Activated T-cell treated with anti-CD3 and anti-CD28 coated beads, Interleukin-2, amount 50 U/mL, for 1 hour (primary cell): ENCODE measurements at places on chromosomes 16 and 17.
A peak's percentile ranks its signal among the peaks of the same experiment; 100 is the strongest.

DNA sequence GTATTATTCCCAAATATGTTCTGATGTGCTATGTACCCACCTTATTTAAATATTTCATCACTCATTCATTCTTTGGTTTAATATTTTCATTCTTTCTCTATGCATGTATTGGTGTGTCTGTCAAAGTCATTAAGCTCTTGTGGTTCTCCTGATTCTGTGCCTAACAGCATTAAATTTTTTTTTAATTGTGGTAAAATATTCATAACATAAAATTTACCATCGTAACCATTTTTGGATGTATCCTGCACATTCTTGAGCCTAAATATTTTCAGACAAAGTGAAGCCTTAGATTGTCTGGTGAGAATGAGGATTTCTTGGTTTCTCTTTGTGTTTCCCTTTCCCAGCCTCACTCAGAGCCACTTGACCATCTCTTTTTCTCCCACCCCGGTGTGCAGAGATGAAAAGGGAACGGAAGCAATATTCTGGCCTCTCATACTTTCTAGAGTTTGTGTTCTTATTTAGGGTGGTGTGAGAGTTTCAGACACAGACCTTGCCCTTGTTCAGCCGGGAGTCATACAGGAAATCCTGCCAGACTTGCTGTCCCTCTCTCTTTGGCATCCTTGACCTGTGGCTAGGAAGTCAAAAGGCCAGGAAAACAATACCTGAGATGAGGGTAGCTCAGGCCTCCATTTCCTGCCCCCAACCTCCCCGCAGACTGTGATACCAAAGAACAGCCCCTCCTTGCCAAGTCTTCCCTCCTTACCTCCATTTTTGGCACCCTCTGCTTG lies 4.9 kb downstream of the CCL5 start:
- DNase-seq, result no peak

- no peak for DNase-seq
These were observed 23.6 kb downstream of the USP6 start for GRCh38 chr17:5139458-5139732.

GRCh38 chr16:35506898-35507194 lies 2047.4 kb downstream of the TP53TG3F start:
- DNase-seq, result no peak

- DNase-seq, result no peak
These were observed 118.5 kb downstream of the MAF start for GRCh38 chr16:79482011-79482410.

GRCh38 chr16:17963185-17963836 lies 373.2 kb downstream of the NPIPA8 start:
- no peak for DNase-seq

- DNase-seq, result no peak
These were observed 15.4 kb downstream of the C17orf78 start for GRCh38 chr17:37391146-37391545.

DNA sequence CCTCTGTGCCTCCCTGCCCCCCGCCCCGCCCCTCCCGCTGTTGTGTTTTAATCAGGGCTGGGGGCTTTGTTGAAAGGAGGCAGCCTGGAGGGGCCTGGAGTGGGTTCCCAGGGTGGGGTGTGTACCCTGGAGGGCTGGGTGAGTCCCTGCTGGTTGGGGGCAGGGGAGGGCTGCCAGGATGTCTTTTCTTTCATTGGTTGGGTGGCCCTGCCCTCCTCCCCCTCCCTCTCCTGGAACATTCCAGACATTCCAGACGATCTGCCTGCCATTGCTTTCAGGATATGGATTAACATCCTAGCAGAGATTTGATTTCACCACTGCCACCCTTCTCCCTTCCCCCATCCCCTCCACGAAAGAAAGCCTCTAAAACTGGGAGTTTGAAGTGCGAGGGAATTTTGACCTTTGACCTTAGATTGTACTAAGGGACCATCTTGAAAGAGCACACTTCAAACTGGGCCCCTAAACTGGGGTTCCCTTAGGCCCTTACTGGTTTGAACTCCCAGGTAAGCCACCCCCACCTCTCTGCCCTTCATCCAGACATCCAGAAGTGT lies 25.3 kb downstream of the IGF2BP1 start:
- DNase-seq, result no peak

GRCh38 chr17:47802341-47803022 lies 19.1 kb downstream of the OSBPL7 start:
- DNase-seq, result peak; percentile 58

DNA sequence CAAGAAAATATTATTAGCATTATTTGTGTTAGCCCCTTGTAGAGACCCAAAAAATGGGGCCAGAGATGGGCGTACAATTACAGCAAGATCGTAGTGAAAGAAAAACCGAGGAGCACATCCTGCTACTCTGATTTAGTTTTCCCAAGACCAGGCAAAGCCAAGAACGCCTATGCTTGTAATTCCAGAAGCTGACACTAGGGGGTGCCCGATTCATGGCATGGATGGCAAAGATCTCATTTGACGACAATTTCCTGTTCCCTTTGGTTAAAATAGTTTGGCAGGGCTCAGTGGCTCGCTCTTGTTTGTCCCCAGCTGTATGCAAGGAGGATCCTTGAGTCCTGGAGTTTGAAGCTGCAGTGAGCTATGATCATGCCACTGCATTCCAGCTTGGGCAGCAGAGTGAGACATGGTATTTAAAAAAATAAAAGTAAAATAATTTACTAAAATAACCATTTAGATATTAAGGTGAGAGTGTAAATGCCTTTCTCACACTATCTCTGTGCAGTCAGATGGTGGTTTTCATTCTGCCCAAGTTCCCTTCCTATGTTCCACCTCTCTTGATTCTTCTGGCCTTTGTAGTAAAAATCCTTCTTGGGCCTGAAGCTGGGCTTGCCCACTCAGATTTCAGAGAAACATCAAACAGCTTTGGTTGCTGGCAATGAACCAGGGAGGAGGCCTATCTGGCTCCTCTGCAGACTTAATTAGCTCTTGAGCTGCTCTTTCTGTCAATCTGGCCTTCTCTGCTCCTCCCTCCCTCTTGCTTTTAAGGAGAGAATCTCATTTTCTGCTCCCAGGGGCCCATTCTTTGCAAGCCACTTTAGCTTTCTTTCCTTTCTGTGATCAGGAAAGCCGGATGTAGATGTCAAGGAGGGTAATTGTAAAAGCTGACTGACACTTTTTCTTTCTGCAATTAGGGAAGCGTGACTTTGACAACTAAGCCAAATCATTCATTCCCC lies 31.2 kb downstream of the TMEM238L start:
- peak; percentile 23 for DNase-seq

GRCh38 chr16:85715169-85716021 lies 26.6 kb upstream of the GINS2 start:
- no peak for DNase-seq

GRCh38 chr17:49845321-49845720 lies 2.5 kb downstream of the TAC4 start:
- DNase-seq, result no peak

- peak; percentile 62 for DNase-seq
These were observed 3.2 kb downstream of the CCR7 start for GRCh38 chr17:40561871-40562611.

DNA sequence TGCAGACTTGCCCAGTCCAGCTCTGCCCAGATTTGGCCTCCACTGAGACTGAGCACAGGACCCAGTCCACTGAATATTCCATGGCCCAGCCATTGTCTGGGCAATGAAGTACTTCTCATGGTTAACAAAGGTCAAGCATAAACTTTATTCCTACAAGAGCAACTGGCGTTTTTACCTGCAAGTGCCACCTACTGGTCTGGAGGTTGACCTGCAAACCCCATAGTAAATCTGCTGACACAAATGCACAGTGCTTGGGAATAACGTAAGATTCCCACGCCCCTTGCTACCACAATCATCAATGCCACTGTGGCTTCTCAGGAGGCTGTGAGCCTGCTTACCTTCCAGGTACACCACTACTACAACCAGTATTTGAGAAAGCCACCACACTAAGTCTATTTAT lies 170.2 kb downstream of the CEP112 start:
- no peak for DNase-seq

GRCh38 chr16:24491731-24492130 lies 47.6 kb upstream of the RBBP6 start:
- DNase-seq, result no peak

DNA sequence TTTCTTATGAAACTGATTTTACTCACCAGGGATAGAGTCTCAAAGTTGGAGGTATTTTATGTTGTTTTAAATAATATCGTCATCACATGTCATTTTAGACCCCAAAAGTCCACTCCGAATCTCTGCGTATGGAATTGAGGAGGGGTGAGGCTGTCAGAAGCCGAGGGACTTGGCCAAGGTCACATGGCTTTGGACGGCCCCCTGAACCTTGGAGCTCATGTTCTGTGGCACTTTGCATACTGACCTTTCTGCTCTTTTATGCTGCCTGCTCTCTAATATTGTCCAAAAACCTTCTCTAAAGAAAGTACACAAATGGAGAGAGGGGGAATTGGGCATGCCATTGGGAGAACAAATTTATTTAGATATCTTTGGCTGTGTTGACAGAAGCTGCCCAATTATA lies 700.0 kb downstream of the WWOX start:
- no peak for DNase-seq

GRCh38 chr17:3981455-3981854 lies 17.2 kb upstream of the ATP2A3 start:
- no peak for DNase-seq

GRCh38 chr16:64532691-64533090 lies 589.2 kb downstream of the CDH11 start:
- no peak for DNase-seq

GRCh38 chr16:24900230-24900629 lies 54.5 kb downstream of the SLC5A11 start:
- DNase-seq, result no peak

- no peak for DNase-seq
These were observed 34.8 kb downstream of the ASIC2 start for GRCh38 chr17:33258296-33258695.

DNA sequence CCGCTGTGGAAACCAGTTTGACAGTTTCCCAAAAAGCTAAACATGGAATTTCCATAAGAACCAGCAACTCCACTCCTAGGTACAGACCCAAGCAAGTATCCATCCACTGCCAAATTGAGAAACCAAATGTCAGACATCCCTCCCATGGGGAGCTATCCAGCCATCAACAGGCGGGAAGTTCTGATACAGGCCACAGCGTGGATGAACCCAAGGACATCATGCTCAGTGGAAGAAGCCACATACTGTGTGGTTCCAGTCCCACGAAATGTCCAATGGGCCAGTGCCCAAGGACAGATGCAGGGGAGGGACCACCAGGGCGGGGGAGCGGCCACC lies 12.6 kb upstream of the BAIAP2 start:
- no peak for DNase-seq

DNA sequence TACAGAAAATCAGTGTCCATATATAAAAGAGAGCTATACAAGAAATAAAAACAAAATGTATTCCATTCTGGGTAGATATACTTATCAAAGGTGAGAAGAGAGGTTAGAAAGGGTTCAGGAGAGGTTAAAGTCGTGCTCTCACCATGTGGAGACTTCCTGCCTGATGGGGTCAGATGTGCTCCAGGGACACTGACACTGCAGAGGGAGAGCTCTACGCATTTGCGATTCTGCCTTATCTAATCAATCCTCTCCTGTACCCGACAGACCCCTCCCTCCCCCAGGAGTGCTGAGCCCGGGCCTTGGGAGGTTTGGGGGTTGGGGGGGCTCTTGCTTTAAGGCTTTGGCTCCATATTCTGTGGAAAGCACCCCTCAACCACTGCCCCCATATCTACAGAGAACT lies 16.6 kb upstream of the SLC5A11 start:
- DNase-seq, result no peak

DNA sequence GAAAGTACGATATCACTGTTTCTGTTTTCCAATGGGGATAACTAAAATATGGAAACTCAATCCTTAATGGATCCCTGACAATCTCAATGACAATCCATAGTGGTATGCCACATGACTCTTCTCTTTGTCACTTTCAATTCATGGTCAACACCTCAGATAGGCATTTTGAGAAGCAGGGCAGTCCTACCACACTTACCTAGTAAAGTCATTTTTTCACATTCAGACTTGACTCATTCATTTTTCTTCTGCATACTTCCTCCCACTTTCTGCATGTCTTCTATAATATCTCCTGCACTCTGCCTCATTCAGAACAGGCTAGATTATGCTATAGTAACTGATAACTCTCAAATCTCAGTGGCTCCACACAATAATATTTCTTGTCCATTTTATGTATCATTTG lies 117.5 kb downstream of the FTO start:
- no peak for DNase-seq

GRCh38 chr17:7560172-7561027 lies 1.3 kb upstream of the SENP3 start:
- DNase-seq, result peak; percentile 62

GRCh38 chr16:10609402-10609774 lies 29.0 kb upstream of the EMP2 start:
- no peak for DNase-seq

- DNase-seq, result peak; percentile 87
These were observed 19.3 kb upstream of the NXPH3 start for GRCh38 chr17:49556223-49556943.

- no peak for DNase-seq
These were observed 99.7 kb upstream of the CDH8 start for GRCh38 chr16:62135911-62136310.

DNA sequence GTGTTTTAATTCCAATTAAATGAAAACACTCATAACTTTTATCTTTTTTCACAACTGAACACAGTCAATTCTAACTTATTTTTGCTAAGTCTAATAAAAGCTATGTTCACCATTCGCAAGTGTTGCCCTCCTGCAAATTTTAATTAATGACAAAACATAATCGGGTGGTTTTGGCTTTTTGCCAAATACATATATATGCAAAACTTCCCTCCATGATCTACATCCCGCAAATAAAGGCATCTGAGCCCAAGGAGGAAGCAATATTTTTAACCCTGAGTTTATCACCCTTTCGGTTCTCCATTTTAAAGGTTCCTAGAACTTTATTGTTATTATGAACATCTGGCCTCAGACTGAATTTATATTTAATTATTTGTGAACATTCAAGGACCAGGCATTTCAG lies 507.9 kb downstream of the CDH13 start:
- DNase-seq, result no peak

DNA sequence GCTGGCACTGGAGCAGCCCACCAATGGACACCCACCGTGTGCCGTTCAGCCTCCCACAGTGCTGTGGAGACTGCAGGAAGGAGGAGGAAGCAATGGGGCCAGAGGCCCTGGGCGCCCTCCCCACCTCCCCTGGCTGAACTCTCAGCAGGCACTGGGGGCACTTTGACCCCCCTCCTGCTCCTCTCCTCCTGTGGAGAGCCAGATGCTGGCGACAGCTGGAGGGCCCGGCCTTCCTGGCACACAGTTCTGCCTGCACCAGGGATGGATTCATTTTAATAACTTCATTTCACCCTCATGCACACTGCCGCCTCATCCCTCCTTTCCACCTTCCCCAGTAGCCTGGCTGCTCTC lies 6.0 kb downstream of the NXPH3 start:
- no peak for DNase-seq

- no peak for DNase-seq
These were observed 2.3 kb downstream of the BAHCC1 start for GRCh38 chr17:81397314-81398175.
